M059J (cell line): ENCODE measurements at places on chromosomes 3 and 15. TPM values are rescaled to one million over a fixed set of nuclear protein-coding genes. Genes with fewer than 3 reads are reported as not detected.

GRCh38 chr15:101201411-101202174, 50.3 kb downstream of the CHSY1 start:
- DNase-seq: peak; percentile 98

- DNase-seq: no peak
Measured at GRCh38 chr3:69871868-69872267, 127.7 kb upstream of the SAMMSON start.

STARD9 gene
- total RNA-seq: 1.4 and 2.7 TPM in 2 replicates

GRCh38 chr15:66290518-66290917, 2.9 kb upstream of the DIS3L start:
- no peak for DNase-seq

DNA sequence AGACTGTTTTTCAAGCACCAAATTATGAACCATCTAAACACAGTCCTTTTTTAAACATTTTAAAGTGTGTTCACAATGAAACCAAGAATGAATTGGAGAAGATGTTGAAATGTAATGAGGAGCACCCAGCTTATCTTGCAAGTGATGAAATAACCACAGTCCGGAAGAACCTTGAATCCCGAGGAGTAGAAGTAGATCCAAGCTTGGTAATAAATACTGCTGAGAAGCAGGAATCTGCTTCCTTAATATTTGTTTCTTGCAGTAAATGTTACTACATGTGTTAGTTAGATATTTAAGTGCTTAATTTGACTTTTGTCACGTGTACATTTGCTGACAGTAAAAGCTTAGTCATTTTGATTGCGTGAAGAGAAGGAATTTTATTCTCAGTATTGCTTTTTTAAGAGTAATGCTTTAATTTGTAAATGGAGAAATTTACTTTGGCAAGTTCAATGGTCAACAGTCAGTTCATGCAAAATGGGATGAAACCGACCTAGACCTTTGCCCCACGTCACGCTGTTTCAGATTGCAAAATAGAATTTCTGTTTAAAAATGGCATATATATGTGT, 69.8 kb downstream of the OPA1 start:
- DNase-seq: no peak

DNA sequence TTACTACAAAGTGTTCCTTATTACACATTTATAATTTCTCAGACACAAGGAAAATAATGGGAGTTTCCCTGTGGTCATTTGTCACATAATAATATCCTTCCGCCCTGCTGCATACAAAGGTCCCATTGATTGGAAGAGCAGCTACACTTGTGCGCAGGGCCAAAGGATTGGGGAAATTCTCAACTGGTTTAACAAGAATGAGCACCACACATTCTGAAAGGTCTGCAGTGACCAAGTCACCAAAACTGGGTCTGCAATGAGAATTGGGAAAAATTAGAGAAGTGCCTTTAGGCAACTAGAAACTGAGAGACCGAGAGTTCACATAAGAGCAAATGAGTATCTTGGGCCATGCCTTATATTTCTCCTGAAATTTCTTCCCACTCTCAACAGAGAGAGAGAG, 98.2 kb upstream of the NR2F2 start:
- no peak for DNase-seq
